ENCODE measurements at places on chromosomes 3 and 15. TPM values are rescaled to one million over a fixed set of nuclear protein-coding genes. Genes with fewer than 3 reads are reported as not detected.

The GOLGA6L10 gene
- total RNA-seq = 1.4 TPM

The CCR1 gene
- 1.1 TPM for total RNA-seq

GRCh38 chr15:40388941-40389823 is 6.7 kb downstream of the KNSTRN start:
- peak overlapping the region; percentile 31 for H3K27ac ChIP-seq
- H3K27me3 ChIP-seq = no peaks in the 10 kb centered on the region
- peaks cover 24% of the 10 kb centered on the region for H3K4me1 ChIP-seq
- no peak overlapping the region for H3K4me3 ChIP-seq

DNA sequence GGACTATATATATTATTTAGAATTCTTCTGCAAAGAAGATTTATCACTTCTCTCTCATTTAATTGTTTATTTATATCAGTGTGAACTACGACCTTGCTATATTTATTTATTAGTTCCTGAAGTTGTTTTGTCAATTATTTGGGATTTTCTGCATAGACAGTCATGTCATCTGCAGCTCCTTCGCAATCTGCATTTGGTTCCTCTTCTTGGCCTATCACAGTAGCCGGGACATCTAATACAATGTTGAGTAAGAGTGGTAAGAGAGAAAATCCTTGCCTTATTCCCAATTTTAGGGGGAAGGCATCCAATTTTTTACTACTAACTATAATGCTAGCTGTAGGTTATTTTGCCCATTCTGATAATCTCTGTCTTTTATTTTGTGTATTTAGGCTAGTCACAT is 39.4 kb downstream of the FOXL2 start:
- DNase-seq = no peak
- H3K36me3 ChIP-seq = no peaks in the 10 kb centered on the region
- no peaks in the 10 kb centered on the region for H3K4me1 ChIP-seq
- H3K4me3 ChIP-seq = no peak overlapping the region

DNA sequence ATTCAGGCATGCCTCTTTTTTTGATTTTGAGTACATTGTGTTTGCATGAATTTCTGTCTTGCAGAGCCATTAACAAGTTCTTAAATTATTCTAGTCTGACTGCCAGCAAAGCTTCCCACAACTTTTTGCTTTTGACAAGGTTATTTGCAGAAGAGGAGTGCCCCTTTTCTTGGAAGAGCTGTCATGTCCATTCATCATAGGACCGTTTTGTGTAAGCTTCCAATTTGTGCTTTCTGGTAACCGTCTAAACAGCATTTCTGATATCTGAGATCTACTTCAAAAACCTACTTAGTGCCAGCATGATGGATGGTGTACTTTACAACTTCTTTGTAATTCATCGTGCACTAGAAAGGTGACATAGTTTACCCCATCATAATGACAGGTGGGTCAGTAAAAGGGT is 379.7 kb downstream of the NAALADL2 start:
- no peaks in the 10 kb centered on the region for H3K36me3 ChIP-seq
- no peaks in the 10 kb centered on the region for H3K4me1 ChIP-seq
- H3K27me3 ChIP-seq = no peaks in the 10 kb centered on the region
- no peak for DNase-seq

GRCh38 chr3:117873249-117873600 is 1161.4 kb downstream of the IGSF11 start:
- no peaks in the 10 kb centered on the region for H3K4me1 ChIP-seq
- no peaks in the 10 kb centered on the region for H3K27me3 ChIP-seq
- no peak overlapping the region for H3K27ac ChIP-seq
- H3K36me3 ChIP-seq = no peaks in the 10 kb centered on the region
- no peak overlapping the region for H3K4me3 ChIP-seq

DNA sequence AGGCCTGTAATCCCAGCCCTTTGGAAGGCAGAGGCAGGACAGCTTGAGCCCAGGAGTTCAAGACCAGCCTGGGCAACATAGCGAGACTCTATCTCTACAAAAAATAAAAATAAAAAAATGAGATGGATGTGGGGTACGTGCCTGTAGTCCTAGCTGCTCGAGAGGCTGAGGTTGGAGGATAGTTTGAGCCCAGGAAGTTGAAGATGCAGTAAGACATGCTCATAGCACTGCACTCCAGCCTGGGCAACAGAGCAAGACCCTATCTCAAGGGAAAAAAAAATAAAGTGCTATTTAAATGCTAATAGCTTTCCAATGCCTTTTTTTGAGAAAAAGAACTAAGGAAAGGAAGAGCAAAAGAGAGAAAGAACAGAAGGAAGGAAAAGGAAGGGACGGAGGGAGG is 94.5 kb downstream of the MAGI1 start:
- H3K4me3 ChIP-seq = no peak overlapping the region
- no peaks in the 10 kb centered on the region for H3K27me3 ChIP-seq
- H3K4me1 ChIP-seq = peaks cover 49% of the 10 kb centered on the region
- H3K36me3 ChIP-seq = no peaks in the 10 kb centered on the region
- DNase-seq = no peak
